ENCODE measurements at places on chromosomes 16 and 17.

DNA sequence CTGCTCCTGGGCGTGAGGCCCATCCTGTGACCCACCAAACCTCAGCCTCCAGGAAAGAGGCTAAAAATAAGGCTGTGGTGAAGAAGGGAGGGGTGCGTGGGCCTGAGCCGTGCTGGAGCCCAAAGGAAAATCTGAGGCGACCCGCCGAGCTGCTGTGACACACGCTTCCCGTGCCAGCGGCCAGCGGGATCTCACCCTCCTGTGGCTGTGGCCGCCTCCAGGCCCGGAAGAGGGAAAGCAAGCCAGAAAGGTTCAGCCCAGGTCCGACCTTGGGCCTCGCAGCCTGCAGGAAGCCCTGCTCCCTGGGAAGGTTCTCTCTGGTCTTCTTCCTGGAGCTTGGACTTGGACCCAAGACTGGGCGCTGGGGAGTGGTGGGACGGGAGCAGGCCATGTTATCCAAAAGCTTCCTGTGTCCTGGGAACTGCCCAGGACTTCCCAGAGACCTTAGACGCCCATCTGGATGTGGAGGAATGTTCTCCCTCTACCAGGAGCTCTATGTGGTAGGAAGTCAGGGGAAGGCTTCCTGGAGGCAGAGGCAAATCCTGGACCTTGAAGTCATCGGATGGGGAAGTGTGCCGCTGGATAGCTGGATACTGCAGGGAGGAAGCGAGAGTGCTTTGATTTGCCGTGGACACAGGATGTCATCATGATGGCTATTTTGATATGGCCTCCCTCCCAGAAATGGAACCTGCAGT is 11.4 kb downstream of the SPNS2 start:
- DNase-seq: no peak

DNA sequence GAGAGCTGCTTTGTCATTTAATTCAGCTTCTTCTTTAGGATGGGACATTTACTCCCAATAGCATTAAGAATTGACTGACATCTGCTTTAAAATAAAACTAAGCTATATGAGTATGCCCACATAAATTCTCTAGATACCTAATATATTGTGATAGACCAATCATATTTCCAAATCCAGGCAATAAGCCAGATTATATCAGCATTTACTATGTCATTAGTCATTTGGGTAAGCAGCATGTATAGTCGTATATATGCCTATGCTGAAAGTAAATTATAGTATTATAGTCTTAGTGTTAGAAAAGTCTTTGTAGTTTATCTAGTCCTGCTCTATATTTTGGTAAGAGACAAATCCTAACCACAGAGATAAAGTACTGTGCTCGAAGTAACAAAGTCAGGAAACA is 958.1 kb downstream of the KCNJ2 start:
- no peak for DNase-seq

DNA sequence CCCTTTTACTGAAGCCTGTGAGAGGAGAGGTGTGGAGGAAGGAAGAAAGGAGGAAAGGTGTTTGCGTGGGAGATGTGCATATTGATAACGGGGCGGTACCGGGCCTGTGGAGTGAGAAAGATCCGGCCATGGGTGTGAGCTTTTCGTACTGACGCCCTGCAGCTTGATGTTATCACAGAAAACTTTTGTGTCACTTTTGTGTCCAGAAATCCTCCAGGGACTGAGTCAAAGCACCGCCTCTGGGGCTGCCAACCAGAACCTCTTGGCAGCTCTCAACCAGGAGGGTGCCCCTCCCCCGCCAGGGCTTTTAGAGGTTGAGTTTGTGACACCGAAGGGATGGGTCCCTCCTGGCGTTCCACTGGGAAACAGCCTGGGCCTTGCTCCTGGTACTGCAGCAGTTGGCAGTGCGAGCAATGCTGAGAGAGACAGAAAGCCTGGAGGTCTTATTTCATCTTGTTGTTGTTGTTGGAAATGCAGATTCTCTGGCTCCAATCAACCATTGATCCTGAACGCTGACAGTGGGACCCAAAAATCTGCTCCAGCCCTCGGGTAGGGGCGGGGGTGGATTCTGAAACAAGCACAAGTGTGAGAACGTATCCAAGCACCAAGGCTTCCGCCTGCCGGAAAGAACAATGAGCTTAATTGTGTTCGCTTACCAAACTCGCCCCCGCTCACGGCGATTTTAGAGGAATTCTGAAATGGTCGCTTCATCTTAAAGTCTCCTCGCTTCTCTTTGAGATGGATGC is 65.0 kb downstream of the CRISPLD2 start:
- DNase-seq: no peak

DNA sequence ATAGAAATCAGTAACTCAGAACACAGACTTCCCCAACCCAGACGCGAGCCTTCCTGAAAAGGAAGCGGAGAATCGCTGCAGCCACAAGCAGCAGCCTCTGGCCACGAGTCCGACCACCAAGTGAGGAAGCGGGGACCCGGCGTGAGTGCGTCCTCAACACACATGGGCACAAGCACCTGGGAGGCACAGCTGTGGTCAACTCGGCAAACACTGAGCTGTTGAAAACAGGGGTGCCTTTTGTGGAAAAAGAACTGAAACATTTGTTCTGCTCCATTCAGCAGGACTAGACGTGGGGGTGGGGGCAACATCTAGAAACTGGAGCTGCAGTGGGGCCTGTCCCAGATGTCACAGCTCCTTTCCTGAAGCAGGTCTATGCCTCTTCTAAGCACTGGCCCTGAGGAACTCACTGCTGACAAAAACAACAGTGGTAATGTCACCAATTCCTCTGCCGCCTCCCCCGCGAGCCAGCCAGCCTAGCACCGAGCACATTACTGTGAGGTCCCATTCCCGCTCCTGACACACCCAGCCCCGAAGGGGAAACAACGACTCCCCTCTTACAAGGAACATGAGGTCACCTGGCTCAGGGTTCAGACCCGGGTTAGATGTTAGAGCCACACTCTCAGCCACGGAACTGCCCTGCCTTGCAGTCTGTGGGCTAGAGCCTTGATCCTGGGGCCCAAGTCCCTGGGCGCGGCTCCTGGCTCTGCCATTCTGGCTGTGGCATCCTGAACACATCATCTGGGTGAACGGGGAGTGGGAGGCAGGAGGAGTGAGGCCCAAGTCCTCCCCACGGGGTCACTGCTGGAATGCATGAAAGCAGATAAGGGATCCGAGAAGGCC is 29.0 kb downstream of the KDM8 start:
- no peak for DNase-seq

- no peak for DNase-seq
Observed at GRCh38 chr16:69930117-69930776, 20.9 kb upstream of the CLEC18A start.

DNA sequence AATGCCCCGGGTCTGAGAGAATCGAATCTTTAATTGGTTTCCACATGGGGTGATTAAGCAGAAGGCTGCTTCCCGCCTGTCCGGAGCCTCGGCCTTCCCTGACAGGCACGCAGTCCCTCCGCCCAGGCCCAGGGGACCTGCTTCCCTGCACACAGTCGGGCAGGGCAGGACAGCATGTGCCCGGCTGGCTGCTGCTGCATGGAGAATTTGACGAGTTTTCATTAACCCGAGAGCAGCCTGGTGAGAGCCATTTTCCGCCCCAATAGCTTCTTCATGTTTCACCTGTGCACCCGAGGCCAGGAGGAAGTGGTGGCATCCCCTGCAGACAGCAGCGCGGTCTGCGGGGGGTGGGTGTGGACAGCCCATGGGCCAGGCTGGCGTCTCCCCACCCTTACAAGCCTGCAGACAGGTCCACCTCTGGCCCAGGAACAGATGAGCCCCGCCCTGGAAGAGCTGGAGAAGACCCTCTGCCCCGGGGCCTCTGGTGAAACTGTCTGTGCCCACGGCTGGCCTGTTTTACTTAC is 67.0 kb downstream of the KLHDC4 start:
- no peak for DNase-seq

DNA sequence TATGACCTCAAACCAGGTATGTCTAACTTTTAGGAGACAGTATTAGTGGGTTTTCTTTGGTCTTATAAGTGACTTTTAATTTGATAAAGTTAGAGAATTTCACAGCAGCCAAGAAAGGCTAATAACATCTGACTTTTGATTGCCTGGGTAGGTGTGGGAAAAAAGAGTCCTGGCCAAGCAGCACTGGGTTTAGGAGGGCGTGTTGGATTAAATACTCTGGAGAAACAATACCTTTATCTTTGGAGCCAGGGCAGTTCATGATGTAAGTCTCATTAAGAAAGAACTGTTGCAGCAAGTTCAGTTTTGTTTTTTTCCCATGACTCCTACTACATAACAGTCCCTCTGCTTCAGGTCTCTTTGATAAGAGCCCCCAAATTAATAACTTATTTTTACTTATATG is 26.7 kb upstream of the MRC2 start:
- no peak for DNase-seq

DNA sequence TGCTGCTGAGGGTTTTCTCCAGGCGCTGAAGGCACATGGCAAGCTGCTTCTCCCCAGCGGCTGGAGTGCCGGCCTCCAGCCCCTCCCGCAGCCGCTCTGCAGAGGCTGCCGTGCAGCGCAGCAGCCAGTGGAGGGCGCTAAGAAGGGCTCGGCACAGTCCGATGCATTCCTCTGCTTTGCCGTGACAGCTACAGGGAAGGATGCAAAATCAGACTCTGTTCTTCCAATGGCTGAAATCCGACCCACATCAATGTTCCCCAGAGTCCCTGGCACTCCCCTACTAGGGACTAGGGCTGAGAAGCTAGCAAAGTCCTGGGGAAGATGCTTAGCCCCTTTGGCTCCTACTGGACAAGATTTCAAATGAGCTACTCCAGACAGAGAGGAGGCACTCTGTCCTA is 19.0 kb downstream of the MED24 start:
- no peak for DNase-seq

- no peak for DNase-seq
Observed at GRCh38 chr16:30379158-30379783, 3.1 kb downstream of the SEPTIN1 start.

Data from stimulated activated CD8-positive, alpha-beta memory T cell treated with anti-CD3 and anti-CD28 coated beads, Interleukin-15, amount 100 ng/mL, for 24 hours (primary cell).